Stimulated activated CD8-positive, alpha-beta memory T cell treated with anti-CD3 and anti-CD28 coated beads, Interleukin-2, amount 100 ng/mL, for 1 hour (primary cell): ENCODE measurements at places on chromosomes 13 and 19.

DNA sequence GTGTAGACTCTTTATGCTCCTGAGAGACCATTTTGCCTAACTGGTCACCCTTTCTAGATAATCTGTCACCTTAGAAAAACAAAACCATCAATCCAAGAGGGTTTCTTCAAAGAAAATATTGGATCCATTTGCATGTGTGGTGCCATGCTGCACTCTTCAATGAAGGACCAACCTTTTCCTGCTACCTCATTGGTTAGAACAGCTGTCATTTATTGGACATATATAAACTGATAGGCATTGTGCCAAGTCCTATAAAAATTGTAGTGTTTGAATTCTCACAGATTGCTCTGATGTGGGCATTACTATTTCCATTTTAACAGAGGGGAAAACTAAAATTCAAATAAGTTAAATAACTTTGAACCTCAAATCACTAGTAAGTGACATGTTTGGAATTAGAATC, 333.2 kb downstream of the MYO16 start:
- no peak for DNase-seq

DNA sequence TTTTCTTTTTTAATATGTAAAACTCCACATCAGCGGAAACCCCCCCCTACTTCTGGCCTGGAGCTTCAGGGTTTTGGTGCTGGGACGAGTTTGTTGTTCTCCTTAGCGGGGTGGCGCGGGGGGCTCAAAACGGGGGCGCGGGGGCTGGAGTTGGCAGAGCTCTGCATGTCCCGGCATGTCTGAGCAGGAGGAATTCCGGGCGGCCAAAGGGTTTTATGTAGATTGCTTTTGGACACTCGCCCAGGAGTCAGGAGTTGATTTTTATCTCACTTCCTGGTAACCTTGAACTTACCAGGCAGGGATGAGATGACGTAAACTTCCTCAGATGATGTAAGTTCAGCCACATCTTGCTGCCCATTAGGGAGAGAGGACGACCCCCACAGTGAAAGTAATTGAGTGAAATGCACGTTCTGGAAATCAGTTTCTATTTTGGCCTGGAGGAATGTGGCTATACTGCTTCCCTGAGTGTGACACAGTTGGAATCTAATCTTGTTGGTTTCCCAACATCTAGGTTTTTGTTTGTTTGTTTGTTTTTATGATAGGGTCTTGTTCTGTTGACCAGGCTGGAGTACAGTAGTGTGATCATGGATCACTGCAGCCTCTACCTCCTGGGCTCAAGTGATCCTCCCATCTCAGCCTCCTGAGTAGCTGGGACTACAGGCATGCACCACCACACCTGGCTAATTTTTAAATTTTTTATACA, 21.0 kb upstream of the GDF15 start:
- no peak for DNase-seq

DNA sequence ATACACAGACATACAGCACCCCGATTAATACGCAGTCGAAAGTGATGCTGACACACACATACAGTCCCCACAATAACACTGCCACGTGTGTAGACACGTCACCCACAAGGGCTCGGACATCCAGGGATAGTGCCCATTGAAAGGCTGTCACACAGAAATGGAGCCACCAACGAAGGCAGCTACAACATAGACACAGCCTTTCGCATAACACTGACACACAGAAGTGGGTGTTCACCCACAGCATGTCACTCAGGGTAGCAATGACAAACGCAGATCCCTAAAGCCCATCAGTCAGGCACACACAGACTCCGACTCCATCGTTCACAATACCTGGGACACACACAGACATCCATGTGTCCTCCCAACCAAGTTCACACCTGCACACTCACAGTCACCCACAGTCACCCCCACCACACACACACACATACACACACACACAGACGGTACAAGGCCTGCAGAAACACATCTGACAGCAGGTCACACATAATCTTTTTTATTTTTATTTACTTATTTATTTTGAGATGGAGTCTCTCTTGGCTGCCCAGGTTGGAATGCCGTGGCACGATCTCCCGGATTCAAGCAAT, 10.4 kb upstream of the NANOS3 start:
- no peak for DNase-seq

GRCh38 chr19:412356-413355, 3.7 kb upstream of the C2CD4C start:
- DNase-seq, result no peak

GRCh38 chr13:33264620-33264978, 21.0 kb downstream of the STARD13 start:
- no peak for DNase-seq

- DNase-seq, result no peak
Observed at GRCh38 chr19:13576726-13577125, 70.4 kb upstream of the CACNA1A start.

DNA sequence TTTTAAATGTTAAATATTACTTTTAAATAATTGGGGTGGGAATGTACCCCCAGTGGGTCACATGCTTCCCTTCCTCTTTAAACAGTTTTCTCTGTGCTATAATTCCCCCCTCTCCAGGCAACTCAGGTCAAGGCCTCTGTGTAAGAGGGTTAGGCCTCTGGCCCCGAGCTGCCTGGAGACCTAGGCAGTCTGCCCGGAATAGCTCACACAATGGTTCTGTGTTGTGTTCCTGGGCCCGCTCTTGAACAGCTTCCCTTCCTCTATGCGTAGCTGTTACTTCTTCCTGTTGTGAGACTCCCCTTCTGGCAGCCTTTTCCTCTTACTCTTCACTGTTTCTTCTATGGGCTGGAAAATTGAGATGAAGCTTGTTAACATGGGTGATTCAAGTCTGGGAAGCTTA, 14.8 kb upstream of the ZNF492 start:
- DNase-seq, result no peak

DNA sequence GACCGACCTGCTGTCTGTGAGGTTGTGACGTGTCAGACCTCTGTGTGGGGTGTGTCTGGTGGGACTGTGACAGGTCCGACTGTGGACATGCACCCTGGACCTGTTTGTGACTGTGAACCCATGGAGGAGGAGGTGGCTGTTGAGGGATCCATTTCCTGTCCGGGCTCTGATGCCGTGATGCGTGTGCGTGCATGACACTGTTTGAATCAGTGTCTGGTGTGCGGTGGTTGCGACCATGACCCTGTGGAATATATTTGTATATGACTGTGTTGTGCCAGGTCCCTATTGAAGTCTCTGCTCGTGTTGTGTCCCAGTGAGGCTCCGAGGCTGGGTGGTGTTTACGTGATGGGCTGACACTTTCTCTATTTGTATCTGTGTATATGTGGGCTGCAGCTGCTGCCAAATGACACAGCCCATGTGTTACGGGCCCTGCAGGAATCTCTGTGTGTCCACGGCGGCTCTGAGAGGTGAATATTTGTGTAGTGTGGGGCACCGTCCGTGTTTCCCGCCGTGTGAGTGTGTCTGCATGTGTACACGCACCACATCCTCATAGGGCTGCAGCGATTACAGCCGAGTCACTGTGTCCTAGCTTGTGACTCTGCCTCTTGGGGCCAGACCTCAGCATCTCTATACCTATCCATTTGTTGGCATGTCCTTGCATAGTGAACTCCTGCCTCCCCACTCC, 18.3 kb downstream of the CCDC97 start:
- DNase-seq, result no peak

DNA sequence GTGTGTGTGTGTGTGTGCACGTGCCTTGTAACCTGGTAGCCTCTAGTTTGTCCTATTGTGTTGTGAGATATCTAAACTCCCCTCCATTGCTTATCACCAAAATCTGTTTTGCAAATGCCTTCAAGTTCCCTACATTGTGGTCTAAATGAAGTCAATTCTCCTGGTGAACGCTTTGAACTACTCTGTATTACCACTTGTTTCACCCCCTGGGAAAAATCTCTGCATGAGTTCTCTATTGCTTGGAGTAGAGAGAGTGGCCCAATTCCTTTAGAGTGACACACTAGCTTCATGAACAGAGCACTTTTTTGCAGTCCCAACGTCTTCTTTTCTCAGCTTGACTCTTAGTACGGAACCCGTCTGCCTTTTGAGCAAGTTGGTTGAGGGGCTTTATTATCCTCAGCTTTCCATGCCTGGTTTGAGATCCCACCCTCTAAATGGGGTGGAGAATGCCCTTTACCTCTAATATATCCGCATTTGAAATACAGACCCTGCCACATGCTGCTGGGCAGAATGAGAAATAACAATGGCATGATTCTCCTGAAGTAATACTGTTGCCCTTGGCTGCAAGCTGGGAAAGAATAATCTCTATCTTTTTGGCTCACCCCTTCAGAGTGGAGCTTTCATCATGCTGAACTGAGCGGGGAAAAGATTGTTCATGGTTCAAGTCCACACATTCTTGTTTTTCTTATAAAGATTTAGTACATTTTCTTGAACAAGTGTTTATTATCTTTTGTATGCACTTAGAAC, 2545.3 kb downstream of the PCDH9 start:
- DNase-seq, result no peak

- DNase-seq, result no peak
Observed at GRCh38 chr13:40043764-40044163, 388.3 kb downstream of the COG6 start.

DNA sequence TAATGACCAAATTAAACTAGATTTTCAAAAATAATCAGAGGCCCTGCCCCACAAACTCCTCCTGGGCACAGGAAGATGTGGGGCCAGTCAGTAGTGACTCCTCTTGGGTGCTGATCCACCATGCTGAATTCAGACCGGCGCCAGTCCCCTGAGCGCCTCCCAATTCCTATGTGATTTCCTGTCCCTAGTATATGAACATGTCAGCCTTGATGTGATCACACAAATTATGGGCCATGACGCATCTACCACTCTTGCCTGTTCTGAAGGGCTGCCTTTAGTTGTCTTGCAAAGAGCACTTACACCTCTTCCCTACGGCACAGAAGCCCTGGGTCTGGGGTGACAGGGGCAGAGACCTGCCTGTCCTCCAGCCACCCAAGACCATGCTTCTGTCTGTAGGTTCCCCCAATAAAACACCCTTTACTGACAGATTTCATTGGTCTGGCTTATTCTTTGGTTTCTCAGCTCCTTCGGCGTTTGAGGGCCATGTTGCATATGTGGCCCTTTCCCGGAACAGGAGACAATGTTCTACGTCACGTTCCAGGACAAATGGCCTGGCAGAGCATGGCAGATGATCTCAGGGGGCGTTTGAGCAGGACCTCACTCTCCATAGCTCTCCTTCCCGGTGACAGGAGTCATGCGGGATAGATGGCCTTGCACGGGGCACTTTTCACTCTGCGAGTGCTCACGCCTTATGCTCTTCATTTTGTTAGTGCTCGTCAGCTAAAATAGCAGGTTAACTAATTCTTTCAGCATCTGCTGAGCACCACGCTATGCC, 5.6 kb upstream of the ATP11A start:
- DNase-seq, result no peak

- no peak for DNase-seq
Observed at GRCh38 chr13:49840675-49841074, 48.2 kb upstream of the KPNA3 start.

DNA sequence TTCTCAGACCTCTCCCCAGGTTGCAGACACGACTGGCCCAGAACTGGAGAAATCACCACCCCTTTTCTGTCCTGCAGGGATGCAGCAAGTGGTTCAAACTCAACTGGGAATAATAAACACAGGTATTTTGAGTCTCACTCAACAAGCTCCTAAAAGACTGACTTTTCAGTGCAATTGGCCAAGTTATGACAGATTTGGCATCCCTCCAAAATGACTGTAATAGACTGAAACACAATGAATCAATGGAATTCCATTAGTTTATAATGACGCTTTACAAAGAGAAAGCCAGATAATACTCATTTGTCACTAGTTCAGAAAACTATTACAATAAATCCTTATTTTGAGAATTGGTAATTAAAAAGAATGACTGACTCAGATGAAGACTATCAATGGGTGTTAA, 38.1 kb downstream of the MIPEP start:
- no peak for DNase-seq

DNA sequence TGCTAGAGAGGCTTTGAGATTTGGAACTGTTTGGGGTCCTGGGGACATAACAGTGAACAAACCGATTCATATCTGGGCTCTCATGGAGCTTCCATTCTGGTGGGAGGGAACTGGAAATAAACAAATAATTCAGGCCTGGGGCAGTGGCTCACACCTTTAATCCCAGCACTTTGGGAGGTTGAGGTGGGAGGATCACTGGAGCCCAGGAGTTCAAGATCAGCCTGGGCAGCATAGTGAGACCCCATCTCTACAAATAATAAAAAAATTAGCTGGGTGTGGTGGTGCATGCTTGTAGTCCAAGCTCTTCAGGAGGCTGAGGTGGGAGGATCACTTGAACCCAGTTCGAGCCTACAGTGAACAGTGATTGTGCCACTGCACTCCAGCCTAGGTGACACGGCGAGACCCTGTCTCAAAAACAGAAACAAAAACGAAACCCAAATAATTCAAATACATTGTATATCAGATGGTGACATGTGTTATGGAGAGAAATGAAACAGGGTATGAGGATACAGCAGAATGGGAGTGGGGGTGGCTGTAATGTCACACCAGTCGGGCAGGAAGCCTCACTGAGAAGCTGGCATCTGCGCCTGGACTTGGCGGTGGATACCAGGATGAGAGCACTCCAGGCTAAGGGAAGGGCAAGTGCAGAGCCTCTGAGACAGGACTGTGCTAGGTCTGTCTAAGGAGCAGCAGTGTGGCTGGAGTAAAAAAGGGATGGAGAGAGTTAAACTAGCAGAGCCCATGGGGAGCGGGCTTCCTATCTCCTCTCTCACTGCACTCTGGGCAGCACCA, 131.1 kb upstream of the ZNF536 start:
- no peak for DNase-seq

DNA sequence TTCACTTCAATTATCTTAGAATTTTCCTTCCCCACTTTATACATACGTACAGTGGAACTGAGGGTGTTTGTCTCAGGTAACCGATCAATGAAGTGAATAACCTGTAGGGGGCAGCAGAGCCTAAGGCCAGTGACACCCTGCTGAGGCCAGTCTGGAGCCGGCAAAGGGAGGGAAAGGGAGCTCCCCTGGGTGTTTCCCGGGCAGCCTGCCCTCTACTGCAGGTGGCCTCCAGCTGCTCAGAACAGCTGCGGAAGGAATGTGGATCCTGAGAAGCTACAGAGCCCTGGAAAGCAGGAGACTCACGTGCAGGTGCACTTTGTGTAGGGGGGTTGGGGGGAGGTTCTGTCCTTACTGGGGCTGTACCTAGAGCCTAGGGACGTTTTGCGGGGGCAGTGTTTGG, 832 bp upstream of the ZNF491 start:
- peak; percentile 37 for DNase-seq

DNA sequence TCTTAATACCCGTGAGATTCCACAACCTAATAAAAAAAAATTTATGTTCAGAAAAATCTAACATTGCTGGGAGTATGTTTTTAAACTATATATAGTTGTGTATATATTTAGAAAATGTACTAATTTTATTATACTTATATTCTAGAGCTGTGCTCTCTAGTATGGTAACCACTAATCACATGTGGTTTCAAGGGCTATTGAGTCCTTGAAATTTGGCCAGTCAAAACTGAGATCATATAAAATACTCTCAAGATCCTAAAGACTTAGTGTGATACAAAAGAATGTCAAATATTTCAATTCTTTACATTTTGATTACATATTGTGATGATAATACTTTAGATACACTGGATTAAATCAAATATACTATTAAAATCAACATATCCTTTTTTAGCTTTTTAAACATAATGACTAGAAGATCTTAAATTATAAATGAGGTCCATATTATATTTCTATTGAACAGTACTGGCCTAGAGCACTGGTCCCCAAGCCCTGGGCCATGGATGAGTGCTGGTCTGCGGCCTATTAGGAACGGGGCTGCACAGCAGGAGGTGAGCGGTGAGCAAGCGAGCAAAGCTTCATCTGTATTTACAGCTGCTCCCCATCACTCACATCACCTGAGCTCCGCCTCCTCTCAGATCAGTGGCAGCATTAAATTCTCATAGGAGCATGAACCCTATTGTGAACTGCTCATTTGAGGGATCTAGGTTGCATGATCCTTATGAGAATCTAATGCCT, 176.5 kb upstream of the NBEA start:
- DNase-seq, result no peak

GRCh38 chr19:11227195-11227886, 12.1 kb upstream of the ANGPTL8 start:
- no peak for DNase-seq
